ENCODE measurements at places on chromosomes 1 and 21. TPM values are rescaled to one million over a fixed set of nuclear protein-coding genes. Genes with fewer than 3 reads are reported as not detected.
A peak's percentile ranks its signal among the peaks of the same experiment; 100 is the strongest.

LRRC38 gene
- total RNA-seq: not detected

KRTAP19-6 gene
- total RNA-seq: not detected

WLS gene
- total RNA-seq: 70.6 TPM

NBPF15 gene
- total RNA-seq: 34.7 TPM

NPHS2 gene
- total RNA-seq: not detected

NTMT2 gene
- total RNA-seq: not detected

MYOM3 gene
- not detected for total RNA-seq

CD53 gene
- not detected for total RNA-seq

NECTIN4 gene
- 0.74 TPM for total RNA-seq

OXCT2 gene
- total RNA-seq: 4.6 TPM

FMO4 gene
- total RNA-seq: 2.3 TPM

BSND gene
- not detected for total RNA-seq

GOLT1A gene
- total RNA-seq: 20.4 TPM

TMEM54 gene
- total RNA-seq: 50.1 TPM

- DNase-seq: no peak
- no peak overlapping the region for H3K4me3 ChIP-seq
- H3K27ac ChIP-seq: no peak overlapping the region
- no peaks in the 10 kb centered on the region for H3K36me3 ChIP-seq
Observed at GRCh38 chr1:101006553-101006952, 19.0 kb downstream of the DPH5 start.

- no peaks in the 10 kb centered on the region for H3K27me3 ChIP-seq
- no peak overlapping the region for H3K4me3 ChIP-seq
- H3K36me3 ChIP-seq: peaks cover 2% of the 10 kb centered on the region
- H3K27ac ChIP-seq: no peak overlapping the region
Observed at GRCh38 chr1:204464701-204465100, 29.9 kb downstream of the PIK3C2B start.

GRCh38 chr1:83026745-83027144 is 972.2 kb downstream of the TTLL7 start:
- H3K4me1 ChIP-seq: no peaks in the 10 kb centered on the region
- no peak for DNase-seq
- no peak overlapping the region for H3K27ac ChIP-seq
- no peak overlapping the region for H3K4me3 ChIP-seq
- no peaks in the 10 kb centered on the region for H3K36me3 ChIP-seq
- H3K27me3 ChIP-seq: no peaks in the 10 kb centered on the region

- H3K36me3 ChIP-seq: no peaks in the 10 kb centered on the region
- no peak for DNase-seq
- no peak overlapping the region for H3K4me3 ChIP-seq
Observed at GRCh38 chr1:10361515-10361914, 37.3 kb upstream of the PGD start.

DNA sequence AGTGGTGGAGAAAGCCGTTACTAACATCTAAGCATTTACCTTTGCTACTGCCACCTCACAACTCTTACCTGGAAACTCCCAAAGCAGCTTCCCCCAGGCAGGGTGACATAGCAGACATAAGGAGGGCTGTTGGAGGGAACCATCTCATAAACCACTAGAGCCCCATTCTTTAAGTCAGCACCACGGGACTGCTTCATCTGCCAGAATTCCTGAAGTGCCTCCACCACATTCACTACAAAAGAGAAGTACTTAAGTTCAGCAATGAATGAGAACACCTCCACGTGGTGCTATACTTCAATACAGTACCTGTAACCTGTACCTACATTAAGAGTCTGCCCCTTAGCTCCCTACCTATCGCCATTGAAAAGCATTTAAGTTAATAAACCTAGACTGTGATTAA is 10.3 kb downstream of the LIX1L start:
- H3K4me1 ChIP-seq: no peaks in the 10 kb centered on the region
- no peak for DNase-seq
- H3K4me3 ChIP-seq: no peak overlapping the region
- no peak overlapping the region for H3K27ac ChIP-seq

GRCh38 chr1:53475664-53476063 is 16.5 kb downstream of the DMRTB1 start:
- H3K36me3 ChIP-seq: no peaks in the 10 kb centered on the region
- no peaks in the 10 kb centered on the region for H3K27me3 ChIP-seq
- H3K27ac ChIP-seq: no peak overlapping the region
- no peaks in the 10 kb centered on the region for H3K4me1 ChIP-seq
- DNase-seq: no peak

DNA sequence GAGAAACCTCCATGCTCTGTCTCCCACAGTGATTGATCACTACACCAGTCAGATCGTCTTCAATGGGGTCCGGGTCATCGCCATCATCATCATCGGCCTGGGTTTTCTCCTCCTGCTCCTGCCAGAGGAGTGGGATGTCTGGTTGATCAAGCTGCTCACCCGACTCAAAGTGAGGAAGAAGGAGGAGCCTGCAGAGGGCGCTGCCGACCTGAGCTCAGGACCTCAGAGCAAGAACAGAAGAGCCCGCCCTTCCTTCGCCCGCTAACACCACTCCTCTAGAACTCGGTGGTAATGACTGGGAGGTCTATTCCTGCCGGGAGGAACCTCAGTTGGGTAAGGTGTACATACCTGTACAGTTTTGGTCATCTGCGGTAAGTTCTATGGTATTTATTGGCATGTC is 50.3 kb upstream of the COA6 start:
- H3K4me1 ChIP-seq: no peaks in the 10 kb centered on the region
- peak; percentile 61 for DNase-seq
- peaks cover 2% of the 10 kb centered on the region for H3K27me3 ChIP-seq
- H3K4me3 ChIP-seq: no peak overlapping the region
- H3K27ac ChIP-seq: no peak overlapping the region

DNA sequence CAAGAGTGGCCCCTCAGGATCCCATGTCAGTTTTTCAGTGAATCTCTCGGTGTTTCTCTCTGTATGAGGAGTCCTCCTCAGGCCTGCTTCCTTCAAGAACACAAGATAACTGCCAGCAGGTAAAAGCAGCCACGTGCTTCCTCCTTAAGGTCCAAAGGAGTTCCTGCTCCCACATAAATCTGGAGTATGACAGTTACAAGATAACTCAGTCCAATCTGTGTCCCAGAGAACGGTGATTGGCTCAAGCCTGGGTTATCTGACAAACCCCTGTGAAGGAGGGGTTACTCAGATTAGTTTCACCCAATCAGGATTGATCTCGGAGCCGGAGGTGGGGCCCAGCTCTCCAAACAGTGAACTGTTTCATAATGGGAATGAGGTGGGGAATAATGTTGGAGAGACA is 5.8 kb upstream of the ANKRD13C start:
- peaks cover 5% of the 10 kb centered on the region for H3K4me1 ChIP-seq
- no peak overlapping the region for H3K4me3 ChIP-seq
- no peaks in the 10 kb centered on the region for H3K27me3 ChIP-seq

GRCh38 chr1:40784771-40785151 is 1.2 kb downstream of the KCNQ4 start:
- DNase-seq: no peak
- H3K36me3 ChIP-seq: no peaks in the 10 kb centered on the region
- peak overlapping the region; percentile 84 for H3K27ac ChIP-seq
- no peak overlapping the region for H3K4me3 ChIP-seq
- H3K27me3 ChIP-seq: no peaks in the 10 kb centered on the region

DNA sequence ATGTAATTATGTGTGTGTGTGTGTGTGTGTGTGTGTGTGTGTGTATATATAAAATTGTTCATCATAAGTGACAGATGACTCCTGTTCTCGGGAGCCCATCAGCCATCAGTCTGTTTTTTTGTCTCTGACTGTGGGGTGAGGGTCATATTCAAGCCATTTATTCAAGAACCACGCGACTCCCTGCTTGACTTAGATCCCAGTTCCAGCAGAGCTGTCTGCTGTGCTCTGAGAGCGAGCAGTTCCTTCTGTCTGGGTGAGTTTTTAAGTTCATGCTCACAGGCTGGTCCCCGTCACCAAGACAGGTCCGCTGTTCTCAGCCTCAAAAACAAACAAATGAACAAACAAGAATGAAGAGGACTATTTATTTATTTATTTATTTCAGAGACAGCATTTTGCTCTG is 18.3 kb upstream of the NPPB start:
- no peaks in the 10 kb centered on the region for H3K27me3 ChIP-seq
- no peak overlapping the region for H3K4me3 ChIP-seq
- H3K27ac ChIP-seq: no peak overlapping the region
- H3K36me3 ChIP-seq: no peaks in the 10 kb centered on the region
- H3K4me1 ChIP-seq: no peaks in the 10 kb centered on the region

- H3K36me3 ChIP-seq: no peaks in the 10 kb centered on the region
- H3K4me3 ChIP-seq: no peak overlapping the region
- no peaks in the 10 kb centered on the region for H3K4me1 ChIP-seq
- no peaks in the 10 kb centered on the region for H3K27me3 ChIP-seq
- peak overlapping the region; percentile 6 for H3K27ac ChIP-seq
- no peak for DNase-seq
Observed at GRCh38 chr21:45502006-45502345, 40.3 kb downstream of the SLC19A1 start.

DNA sequence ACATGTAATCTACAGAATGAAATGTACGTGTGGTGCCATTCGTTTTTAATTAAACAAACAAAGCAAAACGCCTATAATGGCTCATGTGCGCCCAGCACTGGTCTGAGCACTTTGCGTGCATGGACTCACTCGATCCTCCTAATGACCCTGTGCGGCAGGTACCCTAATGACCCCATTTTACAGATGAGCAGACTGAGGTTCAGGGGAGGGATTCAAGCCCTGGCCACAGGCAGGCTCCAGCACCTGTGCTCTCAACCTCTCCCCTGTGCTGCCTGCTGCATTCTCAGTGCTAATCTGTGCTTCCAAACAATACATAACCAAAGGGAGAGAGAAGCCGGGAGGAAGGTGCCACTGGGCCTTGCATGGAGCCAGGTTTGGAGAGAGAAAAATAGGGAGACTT is 124.2 kb upstream of the ZBTB40 start:
- H3K27ac ChIP-seq: no peak overlapping the region
- DNase-seq: peak; percentile 3
- no peaks in the 10 kb centered on the region for H3K4me1 ChIP-seq
- no peaks in the 10 kb centered on the region for H3K36me3 ChIP-seq
- H3K4me3 ChIP-seq: no peak overlapping the region

DNA sequence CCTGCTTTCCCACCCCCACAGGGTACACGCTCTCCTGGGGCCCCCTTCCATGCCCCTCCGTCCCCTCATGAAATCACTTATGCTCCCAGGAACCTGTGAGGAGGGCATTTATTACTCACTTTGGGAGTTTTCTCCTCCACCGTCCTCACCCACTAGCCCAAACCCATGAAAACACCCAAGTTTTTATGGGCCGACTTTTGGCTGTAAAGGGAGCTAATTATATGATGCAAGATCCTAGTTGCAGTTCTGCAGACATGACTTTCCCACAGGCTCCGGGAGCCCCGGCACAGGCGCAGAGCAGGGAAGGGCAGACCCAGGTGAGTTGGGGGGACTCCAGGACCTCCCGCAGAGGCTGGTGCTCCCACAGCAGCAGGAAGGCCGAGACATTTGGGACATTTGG is 29.7 kb downstream of the EPHA2 start:
- H3K27ac ChIP-seq: no peak overlapping the region
- no peaks in the 10 kb centered on the region for H3K27me3 ChIP-seq
- H3K4me1 ChIP-seq: 0 out of 2 replicates have a peak, but pooled peaks cover under 1% of the 10 kb centered on the region
- H3K36me3 ChIP-seq: peaks cover 1% of the 10 kb centered on the region
- H3K4me3 ChIP-seq: no peak overlapping the region
- no peak for DNase-seq

- H3K36me3 ChIP-seq: no peaks in the 10 kb centered on the region
- no peak for DNase-seq
- H3K27me3 ChIP-seq: no peaks in the 10 kb centered on the region
Observed at GRCh38 chr1:53122961-53123413, 19.5 kb downstream of the SLC1A7 start.

DNA sequence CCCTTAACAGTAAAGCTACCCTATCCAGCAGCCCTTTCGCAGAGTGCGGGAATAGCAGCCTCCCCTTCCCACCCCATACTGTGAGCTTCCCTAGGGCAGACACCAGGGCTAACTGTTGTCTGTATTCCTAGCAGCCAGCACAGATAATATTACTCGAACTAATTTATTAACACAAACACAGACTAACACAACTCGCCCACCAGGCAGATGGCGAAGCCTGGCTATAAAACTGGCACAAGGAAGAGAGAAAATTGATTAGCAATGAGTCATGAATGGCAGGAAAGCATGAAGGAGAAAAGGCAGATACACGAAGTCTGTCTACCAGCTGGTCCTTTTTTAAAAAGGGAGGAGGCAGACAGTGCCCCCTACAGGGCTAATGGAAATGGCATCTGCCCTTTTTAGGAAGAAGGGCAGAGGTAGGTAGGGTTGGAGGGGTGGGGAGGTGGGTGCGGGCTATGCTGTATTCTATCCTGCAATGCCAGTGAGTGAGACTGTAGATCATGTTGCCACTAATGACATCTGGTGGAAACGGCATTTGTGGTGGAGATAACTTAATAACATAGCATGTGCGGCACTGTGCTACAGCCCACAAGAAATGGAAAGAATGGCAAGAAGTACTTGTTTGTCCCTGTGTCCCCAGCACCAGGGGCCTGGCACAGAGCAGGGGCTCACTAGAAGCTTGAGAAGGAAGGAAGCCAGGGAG is 30.6 kb upstream of the CTPS1 start:
- DNase-seq: peak; percentile 62
- H3K4me3 ChIP-seq: no peak overlapping the region
- H3K27me3 ChIP-seq: no peaks in the 10 kb centered on the region
- no peaks in the 10 kb centered on the region for H3K4me1 ChIP-seq

GRCh38 chr1:116166011-116166571 is 54.9 kb downstream of the MAB21L3 start:
- no peaks in the 10 kb centered on the region for H3K36me3 ChIP-seq
- DNase-seq: no peak
- peaks cover 2% of the 10 kb centered on the region for H3K4me1 ChIP-seq

- no peaks in the 10 kb centered on the region for H3K4me1 ChIP-seq
- H3K27me3 ChIP-seq: no peaks in the 10 kb centered on the region
- H3K36me3 ChIP-seq: no peaks in the 10 kb centered on the region
- H3K27ac ChIP-seq: no peak overlapping the region
- no peak overlapping the region for H3K4me3 ChIP-seq
- no peak for DNase-seq
Observed at GRCh38 chr1:51916587-51917405, 38.3 kb upstream of the NRDC start.

DNA sequence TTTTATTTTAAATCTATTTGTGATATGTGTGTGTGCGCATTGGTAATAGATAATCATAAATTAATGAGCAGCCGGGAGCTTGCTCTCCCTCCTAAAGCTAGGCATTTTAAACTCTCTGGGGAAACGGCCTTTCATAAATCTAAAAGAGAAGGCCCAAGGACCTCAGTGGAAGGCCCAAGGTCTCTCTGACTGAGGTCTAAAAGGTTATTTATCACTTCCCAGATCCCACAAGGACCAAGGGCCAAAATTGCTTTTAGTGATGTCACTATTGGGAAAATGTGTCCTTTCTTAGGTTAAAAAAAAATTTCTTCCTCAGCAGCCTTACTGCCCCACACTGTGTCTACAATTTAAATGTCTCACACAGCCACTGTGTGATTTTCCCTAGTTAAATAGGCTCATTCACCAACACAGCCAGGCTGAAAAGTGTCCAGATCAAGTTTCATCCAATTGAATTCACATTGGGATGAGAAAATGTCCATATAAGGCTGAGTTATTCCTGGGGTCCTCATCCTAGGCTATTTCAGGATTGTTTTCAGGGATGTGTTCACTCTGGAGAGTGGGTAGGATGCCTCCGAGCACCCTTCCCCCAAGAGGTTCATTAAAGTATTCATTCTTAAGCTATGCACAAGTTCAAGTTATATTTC is 46.1 kb downstream of the SLC44A3 start:
- DNase-seq: no peak
- H3K4me1 ChIP-seq: peaks cover 41% of the 10 kb centered on the region
- H3K27me3 ChIP-seq: no peaks in the 10 kb centered on the region
- H3K4me3 ChIP-seq: no peak overlapping the region
- H3K36me3 ChIP-seq: peaks cover under 1% of the 10 kb centered on the region

Data from Caco-2 (cell line).